Hematopoietic multipotent progenitor cell treated with erythropoietin and hydrocortisone succinate and interleukin-3 and kit ligand, for 17 days (in vitro differentiated cells): ENCODE measurements at places on chromosomes 7 and 10.

DNA sequence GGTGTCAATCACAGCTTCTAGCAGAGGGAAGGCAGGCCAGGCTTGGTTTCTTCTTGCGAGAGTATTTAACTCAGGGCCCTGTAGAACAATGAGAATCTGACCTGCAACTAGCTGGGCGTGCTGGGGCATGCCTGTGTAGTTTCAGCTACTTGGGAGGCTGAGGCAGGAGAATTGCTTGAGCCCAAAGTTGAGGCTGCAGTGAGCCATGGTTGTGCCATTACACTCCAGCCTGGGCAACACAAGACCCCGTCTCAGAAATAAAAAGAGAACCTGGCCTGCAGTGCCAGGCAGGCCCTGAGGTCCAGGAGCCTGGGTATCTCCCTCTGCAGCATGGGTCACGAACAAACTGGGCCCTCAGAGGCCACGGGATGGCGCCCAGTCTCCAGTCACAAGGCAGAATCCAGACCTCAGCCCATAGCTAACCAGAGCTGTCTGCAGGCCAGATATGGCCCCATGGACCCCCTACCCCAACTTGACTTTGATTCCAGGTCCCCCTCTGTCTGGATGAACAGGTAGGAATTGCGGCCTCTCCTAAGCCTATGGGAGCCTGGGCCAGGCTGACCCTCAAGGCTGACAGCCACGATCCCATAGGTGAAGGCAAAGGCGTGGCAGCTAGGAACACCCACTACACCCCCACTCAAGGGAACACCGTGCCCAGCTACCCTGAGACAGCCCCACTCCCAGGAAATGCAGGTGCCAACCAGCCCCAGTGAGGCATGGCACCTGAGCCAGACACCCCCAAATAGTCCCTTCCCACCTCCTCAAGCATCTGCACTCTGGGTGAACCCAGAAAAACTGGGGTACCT, 102.7 kb upstream of the TNRC18 start:
- DNase-seq, result peak; percentile 35

DNA sequence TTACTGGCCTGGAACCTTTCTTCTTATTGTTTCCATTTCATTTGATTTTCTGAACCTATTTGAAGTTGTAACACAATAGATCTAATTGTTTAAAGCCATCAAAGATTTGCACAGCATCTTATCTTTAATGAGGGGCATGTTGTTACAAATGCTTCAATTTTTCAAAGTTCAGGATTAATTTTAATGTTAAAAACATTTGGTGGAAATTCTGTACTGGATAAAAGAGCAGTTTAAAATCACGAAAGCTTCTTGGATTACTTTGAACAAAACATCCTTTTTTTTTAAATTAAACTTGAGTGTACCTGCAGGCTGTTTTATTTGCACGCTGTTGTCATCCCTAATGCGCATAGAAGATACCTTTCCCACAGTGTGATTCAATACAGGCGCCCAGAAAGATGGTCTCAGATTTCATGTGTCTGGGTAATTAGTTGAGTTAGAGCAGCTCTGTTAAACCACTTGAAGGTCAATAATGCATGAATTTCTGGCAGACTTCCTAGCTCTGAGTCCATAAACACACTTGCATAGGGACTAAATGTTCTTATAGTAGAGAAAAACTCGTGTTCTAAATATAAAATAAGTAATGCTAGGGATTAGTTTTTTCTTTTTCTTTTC, 29.3 kb upstream of the DDX50 start:
- DNase-seq, result no peak

- DNase-seq, result no peak
Observed at GRCh38 chr10:93190372-93190771, 116.7 kb downstream of the CYP26A1 start.

- no peak for DNase-seq
Observed at GRCh38 chr10:96768136-96768535, 47.8 kb upstream of the PIK3AP1 start.

- no peak for DNase-seq
Observed at GRCh38 chr10:43842496-43842895, 193.8 kb upstream of the ZNF32 start.

DNA sequence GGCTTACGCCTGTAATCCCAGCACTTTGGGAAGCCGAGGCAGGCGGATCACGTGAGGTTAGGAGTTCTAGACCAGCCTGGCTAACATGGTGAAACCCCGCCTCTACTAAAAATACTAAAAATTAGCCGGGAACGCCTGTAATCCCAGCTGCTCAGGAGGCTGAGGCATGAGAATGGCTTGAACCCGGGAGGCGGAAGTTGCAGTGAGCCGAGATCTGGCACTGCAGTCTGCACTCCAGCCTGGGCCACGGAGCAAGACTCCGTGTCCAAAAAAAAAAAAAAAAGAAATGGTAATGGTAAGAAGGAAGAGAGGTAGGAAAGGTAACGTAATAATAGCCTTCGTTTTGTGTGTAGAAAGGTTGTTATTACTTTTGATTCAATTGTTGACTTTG, 1.2 kb downstream of the HSPA14 start:
- DNase-seq, result no peak

GRCh38 chr7:12888717-12889116, 201.3 kb downstream of the ARL4A start:
- no peak for DNase-seq

- no peak for DNase-seq
Observed at GRCh38 chr7:18320971-18321567, 174.5 kb upstream of the HDAC9 start.

- no peak for DNase-seq
Observed at GRCh38 chr10:133388973-133389818, 4.8 kb upstream of the MTG1 start.

- no peak for DNase-seq
Observed at GRCh38 chr7:139702811-139703486, 74.8 kb downstream of the HIPK2 start.

DNA sequence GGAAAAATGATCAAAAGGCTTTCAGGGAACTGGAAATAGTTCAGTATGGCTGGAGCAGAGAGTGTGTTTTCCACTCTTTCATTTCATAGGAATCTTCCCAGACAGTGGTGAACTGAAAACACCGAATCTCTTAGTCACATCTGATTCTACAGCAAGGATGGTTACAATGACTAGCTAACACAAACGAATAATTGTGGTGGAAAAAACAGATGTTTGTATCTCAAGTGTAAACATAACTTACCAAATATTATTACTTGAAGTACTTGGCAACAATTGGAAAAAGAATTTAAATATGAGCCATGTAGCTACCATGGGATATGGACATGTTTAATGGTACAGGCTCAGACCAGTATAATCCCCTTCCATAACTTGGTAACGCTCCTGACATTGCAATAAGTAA, 21.1 kb upstream of the BPGM start:
- DNase-seq, result no peak

DNA sequence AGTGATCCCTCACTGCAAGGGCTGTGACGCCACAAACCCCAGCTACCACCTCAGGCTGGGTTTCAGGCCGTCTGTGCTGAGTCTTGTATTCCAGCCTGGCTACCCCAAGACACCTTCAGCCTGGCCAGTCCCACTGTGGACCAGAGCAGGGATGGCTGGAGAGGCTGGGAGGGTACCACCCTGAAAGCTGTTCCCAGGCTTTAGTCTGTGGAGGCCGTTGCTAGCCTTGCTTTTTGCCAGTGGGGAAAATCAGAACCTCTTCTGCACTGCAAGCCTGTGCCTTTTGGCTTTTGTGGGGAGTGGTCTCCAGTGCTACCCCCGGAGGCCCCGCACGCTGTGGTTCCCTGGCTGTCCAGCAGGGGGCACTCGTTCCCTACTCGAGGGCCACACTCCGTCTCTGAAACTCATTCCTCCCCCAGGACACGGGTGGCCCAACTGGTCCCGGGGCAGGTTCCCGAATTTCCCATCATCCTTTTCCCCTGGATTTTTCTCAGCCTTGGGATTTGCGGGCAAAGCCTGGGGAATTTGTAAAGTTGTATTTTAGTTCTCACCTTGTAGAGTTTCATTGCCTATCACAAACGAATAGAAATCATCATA, 128.4 kb upstream of the BTBD16 start:
- DNase-seq, result peak; percentile 17

DNA sequence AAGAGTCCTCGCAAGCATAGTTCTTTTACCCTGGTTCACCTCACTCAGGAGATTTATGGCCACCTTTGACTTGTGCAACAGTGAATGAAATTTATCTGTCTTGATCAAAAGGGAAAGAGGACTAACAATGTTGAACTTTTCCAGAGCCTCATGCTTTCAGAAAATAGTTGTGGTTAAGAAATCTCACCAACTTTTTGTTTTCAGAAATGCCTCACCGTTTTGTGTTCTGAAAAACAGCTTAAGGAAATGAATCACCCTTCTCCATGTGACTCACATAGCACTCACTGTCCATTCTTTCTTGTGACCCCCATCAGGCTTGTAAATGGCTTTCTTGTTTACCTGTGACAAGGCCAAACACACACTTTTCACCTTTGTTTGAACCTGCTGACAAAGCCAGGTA, 148.6 kb upstream of the FAM3C start:
- DNase-seq, result no peak

GRCh38 chr10:35050568-35050967, 39.6 kb downstream of the CUL2 start:
- DNase-seq, result no peak

GRCh38 chr10:26829810-26830515, 30.8 kb downstream of the ABI1 start:
- DNase-seq, result no peak

GRCh38 chr7:16062269-16062668, 359.1 kb downstream of the CRPPA start:
- DNase-seq, result no peak

GRCh38 chr10:86956848-86957448, 467 bp downstream of the MMRN2 start:
- DNase-seq, result no peak

DNA sequence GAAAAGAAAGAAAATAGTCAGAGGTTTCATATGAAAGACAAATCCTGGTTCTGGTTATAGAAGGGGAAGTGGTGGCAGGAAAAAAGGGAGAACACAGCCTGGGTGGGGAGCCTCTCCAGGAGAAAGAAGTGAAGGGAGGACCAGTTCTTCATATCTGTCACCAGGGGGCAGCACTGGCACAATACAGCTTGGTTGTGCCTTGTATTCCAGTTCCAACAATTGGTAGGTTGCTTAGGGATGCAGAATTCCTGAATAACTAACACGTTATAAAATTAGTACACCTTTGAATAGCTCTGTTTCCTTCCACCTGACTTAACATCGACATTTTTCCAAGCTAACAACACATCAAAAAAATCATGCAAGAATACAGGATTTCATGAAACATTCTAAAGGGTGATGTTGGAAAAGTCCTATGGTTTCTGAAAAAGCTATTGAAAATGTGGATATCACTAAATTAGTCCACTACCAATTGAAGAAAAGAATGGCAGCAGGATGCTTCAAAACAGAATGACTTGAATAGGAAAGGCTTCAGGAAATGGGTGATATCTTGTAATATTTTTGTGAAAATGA, 52.9 kb downstream of the CYP26A1 start:
- DNase-seq, result no peak

DNA sequence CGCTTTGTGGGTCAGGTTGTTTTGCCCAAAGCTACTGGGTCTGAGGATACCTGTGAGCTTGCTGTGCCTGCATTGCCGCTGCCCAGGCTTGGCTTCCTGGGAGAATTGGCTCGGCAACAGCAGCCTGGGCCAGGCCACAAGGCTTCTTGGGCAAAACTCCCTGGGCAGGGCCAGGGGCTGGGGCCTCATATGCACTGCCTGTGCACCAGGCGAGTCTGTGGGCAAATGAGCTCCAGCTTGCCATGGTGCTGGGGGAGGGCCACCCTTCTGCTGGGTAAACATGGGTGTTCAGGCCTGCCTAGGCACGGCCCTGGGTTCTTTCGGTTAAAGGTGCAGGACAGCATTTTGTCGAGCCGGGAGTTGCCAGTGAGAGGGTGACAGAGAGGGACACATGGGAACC, 19.4 kb downstream of the ZMIZ1 start:
- DNase-seq, result no peak

DNA sequence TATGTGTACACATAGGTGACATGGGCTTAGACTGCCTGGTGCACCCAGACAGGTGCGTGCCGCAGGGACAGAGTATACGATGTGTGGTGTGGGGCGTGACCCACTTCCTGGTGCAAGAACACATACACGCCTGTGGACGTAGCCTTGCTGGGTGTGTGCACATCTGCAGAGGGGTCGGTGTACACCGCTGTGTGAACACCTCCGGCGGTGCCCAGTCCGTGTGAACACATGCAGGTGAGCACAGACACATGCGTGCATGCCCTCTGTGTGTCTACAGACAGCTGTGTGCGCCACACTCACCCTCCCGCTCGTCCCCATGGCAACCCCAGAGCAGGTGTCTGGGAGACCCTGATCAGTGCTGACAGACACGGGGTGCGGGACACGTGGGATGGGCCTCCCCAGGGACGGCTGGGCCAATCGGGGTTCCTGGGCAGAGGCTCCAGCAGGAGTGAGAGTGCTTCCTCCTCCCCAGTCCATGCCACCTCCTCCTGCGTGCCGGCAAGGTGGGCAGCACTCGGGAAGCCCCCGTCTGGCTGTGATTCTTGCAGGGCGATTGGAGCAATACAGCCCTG, 23.4 kb downstream of the ELFN1 start:
- no peak for DNase-seq

DNA sequence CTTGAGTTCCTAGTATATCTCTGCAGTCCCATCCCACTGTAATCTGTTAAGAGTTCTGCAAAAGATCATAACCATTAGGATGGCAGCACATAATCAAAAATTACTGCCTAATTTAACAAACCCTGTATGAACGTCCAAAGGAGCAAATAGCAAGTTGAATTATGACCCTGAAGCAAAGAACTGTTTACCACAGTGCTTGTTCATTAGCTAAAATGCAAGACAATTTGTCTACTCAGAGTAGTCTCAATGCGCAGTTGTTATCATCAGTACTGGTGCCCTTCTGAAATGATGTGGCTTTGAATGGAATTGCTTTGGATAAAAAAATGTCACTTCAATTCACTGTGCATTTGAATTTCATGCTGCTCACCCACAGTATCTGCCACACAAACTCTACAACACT, 817.0 kb downstream of the SORCS1 start:
- DNase-seq, result no peak

- no peak for DNase-seq
Observed at GRCh38 chr10:14673189-14673861, 101.4 kb downstream of the FAM107B start.

DNA sequence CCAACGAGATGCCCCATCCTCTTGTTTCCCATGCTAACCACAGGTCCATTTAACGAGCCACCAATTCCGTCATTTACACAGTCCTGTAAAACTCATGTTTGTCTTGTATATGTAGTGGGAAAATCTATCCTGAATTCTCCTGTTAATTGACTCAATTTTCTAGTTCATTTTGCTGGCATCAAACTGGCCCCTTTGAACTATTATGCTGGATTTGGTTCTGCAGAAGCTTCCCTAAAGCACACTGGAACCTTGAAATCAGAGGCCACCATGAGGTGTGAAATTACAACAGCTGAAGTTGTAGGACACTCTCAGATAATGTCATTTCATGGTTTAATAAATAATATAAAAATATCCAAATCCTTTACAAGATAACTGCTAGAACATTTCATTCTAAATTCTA, 129.8 kb upstream of the AKR1E2 start:
- no peak for DNase-seq

GRCh38 chr7:139915268-139915863, 86.3 kb downstream of the TBXAS1 start:
- peak; percentile 24 for DNase-seq
